ENCODE measurements at places on chromosomes 6 and 20.

DNA sequence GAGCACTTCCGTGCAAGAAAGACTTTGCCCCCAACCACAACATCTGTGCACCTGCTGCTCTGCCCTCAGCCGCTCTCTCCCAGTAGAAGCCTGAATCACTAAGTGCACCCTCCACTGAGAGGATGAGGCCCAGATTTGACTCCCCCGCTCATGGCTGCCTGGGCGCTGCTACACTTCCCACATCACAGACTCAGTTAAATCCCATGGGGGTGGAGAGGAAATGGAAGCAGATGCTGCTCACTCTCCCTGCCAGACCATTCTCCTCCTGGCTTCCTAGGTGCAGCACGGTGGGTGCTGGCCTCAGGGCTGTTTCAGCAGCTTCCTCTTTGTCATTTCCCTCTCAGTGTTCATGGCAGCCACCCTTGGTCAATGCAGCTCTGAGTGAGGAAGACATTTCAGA lies 4.8 kb downstream of the CST5 start:
- DNase-seq, result no peak

DNA sequence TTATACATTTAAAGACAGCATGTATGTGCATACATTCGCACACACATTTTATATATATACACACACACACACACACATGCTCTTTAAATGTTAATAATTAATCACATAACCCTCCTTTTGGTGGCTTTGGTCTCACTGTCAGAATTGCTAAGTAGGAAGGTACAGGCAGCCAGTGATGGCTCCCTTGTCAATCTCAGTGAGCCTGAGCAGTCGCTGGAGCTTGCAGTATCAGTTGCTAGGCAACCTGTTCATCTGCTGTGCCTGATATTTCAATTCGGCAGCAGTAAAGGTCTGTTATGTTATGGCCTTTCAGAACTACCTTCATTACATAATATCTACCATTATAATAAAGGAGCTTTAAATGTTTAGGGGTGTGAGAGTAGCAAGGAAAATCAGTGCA lies 374.3 kb downstream of the LMBRD1 start:
- no peak for DNase-seq

DNA sequence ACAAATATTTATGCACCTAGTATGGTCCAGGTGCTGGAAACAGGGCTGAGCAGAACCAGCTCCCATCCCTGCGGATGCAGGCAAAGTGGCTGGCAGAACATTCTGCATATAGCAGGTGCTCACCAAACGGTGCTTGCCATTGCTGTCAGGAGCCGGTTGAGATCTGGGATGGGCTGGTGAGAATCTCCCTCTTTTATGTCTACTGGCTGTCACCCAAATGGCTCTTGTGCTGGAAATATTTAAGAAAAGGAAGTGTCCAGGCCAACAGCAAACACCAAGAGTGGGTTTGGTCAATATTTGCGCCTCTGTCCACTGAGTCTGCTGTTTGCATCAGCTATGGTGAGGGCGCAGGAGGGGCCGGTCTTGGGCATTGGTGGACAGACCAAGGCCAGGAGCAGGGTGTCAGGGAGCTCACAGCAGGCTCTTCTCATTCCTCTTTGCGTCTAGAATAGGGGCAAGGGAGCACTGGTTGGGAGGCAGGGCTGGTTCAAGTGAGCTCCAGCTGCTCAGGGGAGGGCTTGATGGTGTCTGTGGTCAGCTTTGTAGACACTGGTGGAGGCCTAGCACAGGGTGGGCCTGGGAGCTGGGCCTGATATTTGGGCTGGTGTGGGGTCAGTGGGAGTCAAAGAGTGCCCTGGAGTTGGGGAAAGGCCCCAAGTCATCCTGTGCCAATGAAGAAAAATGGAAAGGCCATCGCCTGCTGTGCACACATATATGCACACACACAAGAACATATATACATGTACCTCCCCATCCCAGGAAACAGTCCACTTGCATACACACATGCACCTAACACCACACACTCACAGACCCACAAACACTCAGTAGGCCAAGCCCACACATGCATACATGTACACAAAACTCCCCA lies 1.4 kb upstream of the BPIFB2 start:
- DNase-seq, result no peak

DNA sequence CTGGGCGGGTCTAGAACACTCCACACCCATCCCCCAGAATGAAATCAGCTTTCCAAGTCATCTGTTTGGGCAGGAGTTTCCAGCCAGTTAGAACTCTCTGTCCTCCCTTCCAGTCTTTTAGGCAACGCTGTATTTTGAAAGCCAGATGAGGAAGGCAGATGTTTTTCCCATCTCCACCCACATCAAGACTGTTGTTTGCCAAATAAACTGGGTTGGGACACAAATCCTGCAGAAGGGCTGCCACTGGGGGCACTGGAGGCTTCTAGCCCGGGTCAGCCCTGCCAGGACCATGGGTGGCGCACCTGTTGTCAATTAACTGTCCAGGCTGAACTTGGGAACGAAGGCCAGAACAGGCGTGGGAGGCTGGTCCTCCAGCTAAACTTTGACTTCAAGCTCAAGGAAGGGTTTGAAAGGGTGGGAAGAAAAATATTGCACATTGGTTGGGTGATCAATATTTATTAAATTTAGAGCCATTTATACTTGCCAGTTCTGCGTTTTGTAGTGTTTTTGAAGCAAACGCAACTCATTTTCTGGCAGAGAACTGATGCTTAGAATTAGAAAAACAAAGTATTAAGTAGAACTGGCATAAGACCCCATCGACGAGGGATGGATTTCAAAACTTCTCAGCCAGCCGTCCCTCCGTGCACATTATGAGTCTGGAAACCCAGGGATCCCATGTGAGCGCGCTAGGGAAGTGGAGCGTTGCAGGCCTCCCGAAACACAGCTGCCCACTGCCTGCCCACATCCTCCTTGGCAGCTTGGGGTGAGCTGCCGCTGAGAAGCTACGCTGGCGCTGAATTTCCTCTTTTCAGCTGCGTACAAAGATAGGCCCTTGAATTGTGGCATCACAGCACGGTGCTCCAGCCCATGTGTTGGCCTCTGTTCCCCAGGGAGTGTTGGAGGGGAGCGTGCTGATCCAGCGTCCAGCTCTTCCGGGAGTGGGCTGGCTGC lies 297.4 kb downstream of the QKI start:
- no peak for DNase-seq

DNA sequence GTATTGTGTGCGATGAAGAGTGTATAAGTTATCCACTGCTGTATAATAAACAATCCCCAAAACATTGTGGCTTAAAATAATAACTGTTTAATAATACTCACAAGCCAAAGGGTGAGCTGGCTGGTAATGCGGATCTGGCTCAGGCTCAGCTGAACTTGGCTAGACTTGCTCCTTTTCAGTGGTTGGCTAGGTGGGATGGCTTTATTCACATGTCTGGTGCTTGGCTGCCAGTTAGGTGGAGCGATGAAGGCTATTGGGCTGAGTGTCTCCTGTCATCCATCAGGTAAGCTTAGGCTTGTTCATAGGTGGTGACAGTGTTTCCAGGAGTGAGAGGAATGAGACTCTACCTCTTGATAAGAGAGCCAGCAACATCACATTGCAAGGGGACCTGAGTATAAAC lies 135.0 kb upstream of the ASCC3 start:
- DNase-seq, result no peak

GRCh38 chr6:111763381-111763780 lies 109.9 kb downstream of the FYN start:
- no peak for DNase-seq

DNA sequence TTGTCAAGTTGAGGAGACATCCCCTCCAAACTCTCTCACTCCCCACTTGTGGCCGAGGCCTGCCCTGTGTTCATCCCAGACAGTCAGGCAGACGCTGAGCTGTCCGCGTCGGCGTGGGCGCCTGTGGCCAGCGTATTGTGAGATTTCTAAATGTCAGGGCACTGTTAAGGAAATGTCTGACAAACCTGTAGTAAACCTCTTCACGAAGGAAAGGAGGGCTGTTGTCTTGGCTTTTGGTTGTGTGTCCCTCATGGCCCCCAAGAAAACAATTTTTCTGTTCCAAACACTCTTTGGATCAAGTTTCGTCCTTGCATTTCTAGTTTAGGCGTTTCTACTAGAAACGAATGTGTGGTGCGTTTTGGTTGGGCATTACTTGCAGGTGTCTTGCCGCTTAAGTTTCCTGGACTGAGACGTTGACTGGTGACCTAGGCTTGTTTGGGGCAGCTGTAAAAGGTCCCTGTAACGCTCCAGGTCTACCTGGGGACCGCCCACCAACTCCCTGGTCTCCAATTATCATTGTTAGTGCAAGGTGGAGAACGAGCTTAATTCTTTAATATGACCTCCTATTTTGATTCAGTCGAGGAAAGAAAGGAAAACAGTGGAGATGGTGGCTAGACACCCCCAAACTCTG lies 8.7 kb upstream of the POU3F2 start:
- DNase-seq, result no peak

DNA sequence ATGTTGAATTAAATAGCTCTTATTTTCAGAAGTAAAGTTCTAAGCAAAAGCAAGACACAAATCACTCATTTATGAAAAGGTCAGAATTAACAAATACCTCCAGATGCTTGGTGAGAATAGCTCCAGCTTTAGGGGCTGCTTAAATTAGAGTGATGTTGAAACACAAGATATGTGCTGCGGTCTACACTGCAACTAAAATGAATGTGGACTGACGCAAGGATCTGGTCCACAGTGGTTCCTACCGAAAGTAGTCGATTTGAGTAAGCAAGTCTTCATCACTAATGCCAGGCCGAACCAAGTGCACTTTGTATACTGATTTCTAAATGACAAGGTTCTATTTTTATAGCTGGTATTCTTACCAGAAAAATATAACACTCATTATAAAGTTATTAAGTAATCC lies 96.3 kb downstream of the PRDM1 start:
- no peak for DNase-seq

DNA sequence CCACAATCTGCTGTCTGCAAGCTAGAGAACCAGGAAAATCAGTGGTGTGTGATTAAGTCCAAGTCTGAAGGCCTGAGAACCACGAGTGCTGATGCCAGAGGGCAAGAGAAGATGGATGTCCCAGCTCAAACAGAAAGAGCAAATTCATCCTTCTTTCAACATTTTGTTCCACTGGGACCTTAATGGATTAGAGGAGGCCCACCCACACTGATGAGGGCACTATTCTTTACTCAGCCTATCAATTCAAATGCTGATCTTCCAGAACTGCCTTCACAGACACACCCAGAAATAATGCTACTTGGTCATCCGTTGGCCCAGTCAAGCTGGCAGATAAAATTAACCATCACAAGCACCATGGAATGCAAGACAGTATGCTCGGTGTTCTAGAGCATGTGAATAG lies 226.6 kb upstream of the SASH1 start:
- DNase-seq, result no peak

- DNase-seq, result no peak
These were observed 7.4 kb upstream of the INSM1 start for GRCh38 chr20:20360464-20360863.

- no peak for DNase-seq
These were observed 305.9 kb downstream of the CLIC5 start for GRCh38 chr6:45709781-45710220.

DNA sequence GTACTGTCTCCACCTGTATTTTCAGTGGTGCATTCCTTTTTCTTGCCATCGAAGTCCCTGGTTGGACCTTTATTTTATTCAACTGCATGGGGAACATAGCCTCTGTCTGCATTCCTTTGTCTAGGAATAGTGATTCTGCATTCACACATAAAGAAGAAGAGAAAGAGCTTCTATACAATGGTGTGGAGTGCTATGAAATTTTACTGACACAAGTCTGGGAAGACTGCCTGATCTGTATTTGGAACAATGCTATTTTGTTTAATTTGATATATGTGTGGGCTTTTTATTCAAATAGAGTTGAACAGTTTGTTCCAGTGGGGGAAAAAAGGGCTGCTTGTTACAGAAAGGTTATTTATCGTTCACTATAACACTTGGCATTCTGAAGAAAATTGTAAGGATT lies 375.7 kb upstream of the POU3F2 start:
- no peak for DNase-seq

DNA sequence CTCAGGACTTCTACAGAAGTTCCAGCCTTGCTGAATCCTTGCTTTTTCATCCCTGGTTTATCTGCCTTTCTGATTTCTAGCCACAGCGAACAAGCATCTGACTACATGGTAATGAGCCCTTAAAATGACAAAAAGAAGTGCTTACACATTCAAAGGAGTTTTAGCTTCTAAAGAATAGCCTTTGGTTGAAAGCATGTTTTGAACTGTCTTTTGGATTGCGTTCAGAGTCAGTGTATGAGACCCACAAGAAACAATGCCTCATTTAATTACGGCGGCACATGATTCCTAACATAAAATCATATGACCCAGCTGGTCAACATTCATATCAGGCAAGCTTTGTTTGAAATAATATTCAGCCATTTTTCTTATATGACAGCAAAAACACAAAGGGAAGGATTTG lies 784.2 kb downstream of the KIF16B start:
- no peak for DNase-seq

DNA sequence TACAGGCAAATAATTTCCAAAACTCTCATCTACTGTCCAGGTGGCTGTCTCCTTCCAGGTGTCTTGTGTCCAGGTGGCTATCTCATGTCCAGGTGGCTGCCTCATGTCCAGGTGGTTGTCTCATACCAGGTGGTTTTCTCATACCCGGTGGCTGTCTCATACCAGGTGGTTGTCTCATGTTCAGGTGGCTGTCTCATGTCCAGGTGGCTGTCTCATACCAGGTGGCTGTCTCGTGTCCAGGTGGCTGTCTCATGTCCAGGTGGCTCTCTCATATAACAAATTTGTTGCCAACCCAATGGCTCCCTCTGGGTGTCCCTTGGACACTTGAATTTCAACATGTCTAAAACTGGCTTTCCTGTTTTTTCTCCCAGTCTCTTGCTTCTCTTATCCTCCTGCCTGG lies 14.3 kb upstream of the SLC22A3 start:
- DNase-seq, result no peak

DNA sequence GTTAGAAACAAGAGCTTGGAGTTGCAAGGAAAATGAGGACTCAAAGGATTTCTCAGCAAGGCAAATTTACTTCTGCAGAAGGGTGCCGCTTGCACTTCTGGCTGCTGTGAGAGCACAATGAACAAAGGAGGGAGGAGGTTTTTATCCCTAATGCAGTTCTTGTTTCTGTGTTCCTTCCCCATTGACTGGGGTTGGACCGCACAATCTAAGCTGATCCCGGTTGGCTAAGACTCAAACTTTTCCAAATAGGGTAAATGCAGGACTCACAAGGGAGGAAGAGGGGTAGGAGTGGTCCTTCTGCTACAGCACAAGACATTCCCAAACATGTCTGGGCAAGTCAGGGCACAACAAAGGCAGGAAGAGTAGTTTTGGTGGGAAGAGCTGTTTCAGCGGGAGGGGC lies 249.6 kb upstream of the MOCS1 start:
- no peak for DNase-seq

DNA sequence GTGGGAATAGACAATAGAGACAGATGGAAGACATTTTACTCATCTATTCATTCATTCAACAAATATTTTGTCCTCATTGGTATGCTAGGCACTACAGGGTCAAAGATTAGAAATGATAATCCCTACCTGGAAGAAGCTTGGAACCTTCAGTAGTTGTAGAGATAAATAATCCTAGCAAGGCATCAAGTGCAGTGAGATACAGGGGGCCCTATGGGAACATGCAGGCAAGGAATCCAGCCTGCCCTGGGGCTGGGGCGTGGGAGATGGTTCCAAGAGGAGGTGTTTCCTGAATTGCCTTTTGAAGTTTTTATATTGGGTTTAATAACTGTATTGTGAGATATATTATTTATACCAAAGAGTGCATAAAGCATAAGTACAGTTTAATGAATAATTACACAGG lies 64.5 kb downstream of the TRMT11 start:
- no peak for DNase-seq

- no peak for DNase-seq
These were observed 181.8 kb upstream of the MCHR2 start for GRCh38 chr6:100175814-100176310.

Measured in NCI-H187 (cell line).